ENCODE measurements at places on chromosomes 1 and 21.

- no peak for DNase-seq
Measured at GRCh38 chr1:94009304-94009703, 100.1 kb upstream of the GCLM start.

- no peak for DNase-seq
Measured at GRCh38 chr1:227068883-227069282, 128.8 kb downstream of the COQ8A start.

DNA sequence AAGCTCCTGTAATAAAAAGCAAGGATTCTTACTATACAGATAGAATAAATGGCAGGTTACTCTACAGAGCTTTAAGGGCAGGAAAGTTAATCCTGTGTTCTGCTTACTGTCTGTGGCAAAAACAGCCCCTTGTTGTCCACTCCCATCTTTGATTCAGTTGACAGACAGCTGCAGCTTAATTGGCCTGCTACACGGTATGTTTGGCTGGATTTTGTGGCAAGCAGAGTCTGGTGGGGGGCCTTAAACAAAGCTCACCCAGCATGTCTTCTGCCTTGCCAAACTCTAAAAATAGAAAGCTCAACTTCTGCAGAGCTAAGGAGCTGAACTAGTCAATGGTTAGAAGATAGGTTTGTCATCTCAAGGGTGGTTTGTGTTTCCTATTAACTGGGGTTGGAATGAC, 407.2 kb downstream of the HLX start:
- DNase-seq, result no peak

DNA sequence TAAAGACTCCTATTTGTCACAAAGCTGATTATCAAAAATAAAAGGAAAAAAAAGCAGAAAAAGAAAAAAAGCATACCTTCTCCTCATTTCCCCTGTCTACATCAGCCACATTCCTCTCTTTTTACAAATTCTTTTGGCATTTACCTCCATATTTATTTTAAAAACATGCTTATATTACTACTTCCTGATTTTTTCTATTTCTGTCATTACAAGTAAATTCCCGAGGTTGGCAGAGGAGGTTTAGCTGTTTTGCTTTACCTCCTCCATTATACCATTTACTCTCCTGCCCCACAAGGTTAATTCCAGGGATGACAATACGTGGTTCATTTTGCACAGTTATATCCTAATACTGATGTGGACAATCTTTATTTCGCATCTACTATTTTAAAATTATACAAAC, 26.3 kb upstream of the CD34 start:
- DNase-seq, result no peak

GRCh38 chr1:51957618-51958017, 32.9 kb downstream of the RAB3B start:
- peak; percentile 35 for DNase-seq

- DNase-seq, result peak; percentile 66
Measured at GRCh38 chr1:44571712-44572571, 102.3 kb downstream of the TMEM53 start.

DNA sequence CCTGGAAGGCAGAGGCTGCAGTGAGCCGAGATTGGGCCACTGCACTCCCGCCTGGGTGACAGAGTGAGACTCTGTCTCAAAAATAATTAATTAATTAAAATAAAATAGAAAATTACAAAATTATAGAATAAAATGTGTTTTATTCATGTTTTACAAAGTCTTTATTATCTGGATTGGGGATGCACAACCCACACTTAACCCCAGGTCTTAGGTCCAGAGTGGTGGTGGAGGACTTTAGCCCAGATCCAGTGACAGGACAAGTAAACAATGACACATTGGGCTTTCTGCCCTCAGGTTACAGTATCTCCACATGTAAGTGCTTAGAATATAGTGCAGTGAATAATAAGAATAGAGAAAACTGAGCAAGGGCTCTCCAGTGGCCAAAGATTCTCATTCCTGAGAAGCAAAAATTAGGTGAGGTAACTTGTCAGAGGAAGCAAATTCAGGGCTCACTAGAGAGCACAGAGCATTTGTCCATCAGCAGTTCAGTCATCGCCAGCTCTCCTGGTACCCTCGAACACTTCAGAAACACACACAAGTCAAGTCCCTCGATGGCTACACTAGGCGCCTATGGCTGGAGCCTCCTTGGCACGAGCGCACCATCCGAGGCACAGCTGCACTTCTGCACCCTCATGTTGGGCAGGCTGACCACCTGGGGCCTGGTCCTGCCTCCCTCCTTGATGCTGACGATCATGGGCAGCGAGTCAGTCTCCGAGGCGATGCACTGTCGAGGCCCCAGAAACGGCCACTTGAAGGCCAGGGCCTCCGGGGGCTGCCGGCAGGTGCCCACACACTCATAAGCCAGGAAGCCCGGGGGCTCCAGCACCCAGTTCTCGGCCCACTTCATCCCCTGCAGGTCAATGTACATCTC, 2.6 kb downstream of the LEFTY1 start:
- DNase-seq, result no peak

DNA sequence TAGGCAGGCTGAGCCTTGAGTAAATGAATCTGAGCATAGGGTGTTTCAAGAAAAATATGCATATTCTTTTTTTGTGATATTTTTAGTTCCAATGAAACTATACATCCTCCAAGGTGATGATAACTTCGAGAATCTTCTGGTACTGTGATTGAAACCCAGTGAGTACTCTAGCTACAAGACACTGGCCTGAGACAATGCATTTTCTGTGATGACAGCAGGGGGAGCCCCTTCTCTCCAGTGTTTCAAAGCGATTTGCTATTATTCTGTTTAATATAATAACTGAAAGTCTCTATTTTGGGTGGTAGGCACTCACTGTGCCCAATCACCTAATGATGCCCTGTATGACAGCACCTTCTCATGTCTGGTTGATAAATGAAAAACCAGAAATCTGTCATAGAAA, 12.1 kb downstream of the IRF2BP2 start:
- DNase-seq, result peak; percentile 25

DNA sequence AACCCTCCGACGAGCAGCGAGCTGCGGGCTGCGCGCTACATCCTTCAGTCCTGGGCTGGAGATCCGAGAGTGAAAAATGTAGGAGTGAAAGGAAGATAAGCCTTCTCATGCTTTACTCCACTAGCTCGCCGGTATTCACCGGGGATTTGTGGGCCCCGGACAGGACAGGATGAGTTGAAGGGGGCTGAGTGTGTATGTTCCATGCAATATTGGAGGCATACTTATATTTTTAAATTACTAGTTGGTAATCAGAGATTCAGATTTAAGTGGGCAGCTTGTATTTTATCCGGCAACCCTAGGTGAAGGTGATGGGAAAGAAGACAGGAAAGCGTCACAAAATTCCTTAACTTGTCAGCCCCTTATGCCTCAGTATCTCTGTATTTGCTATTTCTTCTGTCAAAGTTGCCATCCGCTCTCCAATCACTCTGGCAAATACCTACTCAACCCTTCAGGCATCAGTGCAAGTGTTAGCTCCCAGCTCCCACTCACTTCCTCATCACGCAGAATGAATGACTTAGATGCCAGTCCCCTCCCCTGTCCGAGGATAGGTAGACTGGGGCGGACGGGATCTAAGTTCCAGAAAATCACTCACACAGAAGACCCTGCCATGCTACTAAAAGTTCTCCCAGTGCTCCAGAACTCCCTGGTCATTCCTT, 503 bp upstream of the PIGM start:
- DNase-seq, result peak; percentile 59

GRCh38 chr1:185646202-185646683, 87.9 kb upstream of the HMCN1 start:
- peak; percentile 78 for DNase-seq

DNA sequence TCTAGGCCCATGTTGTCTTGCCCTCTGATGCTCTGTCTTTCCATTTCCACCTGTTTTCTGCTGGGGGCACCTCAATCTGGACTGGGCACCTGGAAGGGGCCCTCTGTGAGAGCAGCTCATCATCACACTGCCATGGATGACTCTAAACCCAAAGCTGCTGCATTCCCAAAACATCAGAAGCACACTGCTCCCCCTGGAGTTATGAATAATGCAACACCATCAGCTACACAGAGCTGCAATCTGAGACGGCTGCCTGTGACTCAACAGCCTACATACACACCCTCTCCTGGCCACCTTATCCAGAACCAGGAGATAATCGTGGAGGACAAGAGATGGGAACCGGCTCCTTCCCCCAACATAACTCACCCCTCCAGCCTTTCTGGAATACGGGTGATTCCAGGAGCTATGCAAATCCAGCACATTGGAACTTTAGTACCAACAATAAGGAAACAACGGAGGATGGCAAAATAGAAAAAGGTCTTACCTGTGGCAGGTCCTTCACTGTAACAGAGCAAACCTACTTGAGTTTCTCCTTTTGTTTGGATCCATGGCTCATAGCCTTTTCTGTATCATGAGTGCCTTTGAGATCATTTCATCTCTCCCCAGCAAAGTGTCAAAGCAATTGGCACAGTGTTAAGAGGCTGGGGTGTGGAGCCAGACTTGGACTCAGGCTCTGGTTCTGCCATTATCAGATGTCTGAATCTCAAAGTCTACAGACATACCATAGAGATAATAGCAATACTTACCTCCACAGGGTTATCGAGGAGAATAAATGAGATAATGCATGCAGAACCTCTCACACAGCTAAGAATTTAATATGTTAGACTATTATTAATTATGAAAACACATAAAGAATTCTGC, 29.3 kb downstream of the AK2 start:
- DNase-seq, result peak; percentile 37

GRCh38 chr1:175865041-175865766, 121.8 kb upstream of the TNR start:
- DNase-seq, result no peak

Measured in NCI-H1417 (cell line).